ENCODE measurements at places on chromosomes 2 and 18. TPM values are rescaled to one million over a fixed set of nuclear protein-coding genes. Genes with fewer than 3 reads are reported as not detected.

GRCh38 chr2:5693287-5694201, 1.4 kb downstream of the SOX11 start:
- no peak for DNase-seq

LONRF2 gene
- 20.6 TPM for total RNA-seq

PROM2 gene
- 4.0 TPM for total RNA-seq

- DNase-seq: no peak
These were observed 220.3 kb upstream of the EPAS1 start for GRCh38 chr2:46076875-46077274.

- no peak for DNase-seq
These were observed 78.9 kb downstream of the MEMO1 start for GRCh38 chr2:31931916-31932315.

LHCGR gene
- total RNA-seq: 0.86 TPM

DNA sequence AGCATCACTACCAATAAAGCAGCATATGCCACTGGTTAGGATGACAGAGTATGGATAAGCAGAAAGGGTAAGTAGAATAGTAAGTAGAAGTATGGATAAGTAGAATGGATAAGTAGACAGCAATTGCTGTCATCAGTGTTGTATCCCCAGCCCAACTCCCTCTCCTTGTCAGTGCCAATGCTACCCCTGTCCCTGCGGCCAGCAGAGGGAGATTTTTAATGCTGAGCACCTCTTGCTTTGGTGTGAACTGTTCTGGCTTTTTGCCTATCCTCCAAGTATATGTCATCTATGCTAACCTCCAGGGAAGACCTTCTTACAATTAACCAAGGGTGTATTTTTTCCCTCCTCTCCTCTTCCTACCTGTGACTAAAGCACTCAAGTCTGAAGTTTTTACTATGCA, 136.7 kb upstream of the SPHKAP start:
- DNase-seq: no peak

DNA sequence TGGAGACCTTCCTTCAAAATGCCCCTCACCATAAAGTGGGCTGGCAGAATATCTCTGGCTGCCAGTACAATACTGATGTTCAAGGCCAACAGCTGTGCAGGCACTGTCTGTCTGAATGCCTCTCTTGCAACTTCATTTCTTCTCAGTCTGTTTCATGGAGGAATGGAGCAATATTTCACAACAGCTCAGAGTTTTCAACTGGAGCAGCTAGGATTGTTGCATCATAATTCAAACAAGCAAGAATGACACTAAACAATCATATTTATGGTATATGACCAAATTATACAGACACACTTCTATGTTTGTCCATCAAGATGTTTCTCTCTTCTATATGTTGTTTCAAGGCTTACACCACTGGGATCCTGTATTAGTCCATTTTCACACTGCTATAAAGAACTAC, 444.2 kb downstream of the LRATD1 start:
- DNase-seq: no peak

GRCh38 chr2:125310657-125311364, 1285.7 kb downstream of the CNTNAP5 start:
- no peak for DNase-seq

- DNase-seq: no peak
These were observed 636 bp upstream of the IMMT start for GRCh38 chr2:86195808-86196387.

DNA sequence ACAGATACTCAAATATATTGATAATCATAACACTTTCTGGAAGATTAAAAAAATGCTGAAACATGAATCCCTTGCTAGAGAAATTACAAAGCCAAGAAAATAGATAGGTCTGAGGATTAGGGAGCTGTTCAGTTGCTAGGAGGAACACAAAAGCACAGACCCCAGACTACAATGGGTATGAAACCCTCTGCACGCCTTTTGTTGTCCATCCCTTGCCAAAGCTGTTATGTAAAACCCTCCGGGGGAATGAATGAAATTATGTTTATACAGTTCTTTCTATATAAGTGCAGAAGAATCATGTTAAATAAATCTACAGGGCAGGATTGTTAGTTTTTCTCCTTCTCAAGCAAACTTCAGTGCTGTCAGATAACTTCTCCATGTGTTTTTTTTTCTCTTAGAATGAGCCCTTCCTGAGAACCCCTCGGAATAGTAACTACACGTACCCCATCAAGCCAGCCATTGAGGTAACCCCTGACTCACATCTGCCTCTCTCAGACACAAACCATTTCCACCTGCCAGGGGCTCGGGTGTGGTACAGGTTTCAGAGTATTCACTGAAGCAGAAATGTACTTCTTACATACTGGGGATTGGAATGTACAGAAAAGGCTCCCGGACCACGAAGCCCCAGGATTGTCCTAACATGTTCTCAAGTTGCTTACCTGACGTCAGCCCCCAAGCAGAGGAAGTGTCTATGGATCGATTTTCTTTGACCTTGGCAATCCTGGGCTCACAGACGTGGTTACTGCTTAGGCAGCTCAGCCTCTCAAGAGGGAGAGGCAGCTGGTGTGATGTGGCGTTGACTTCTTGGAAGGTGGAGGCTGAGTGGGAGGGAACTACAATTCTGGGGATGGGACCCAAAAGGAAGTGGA, 118.0 kb downstream of the PLB1 start:
- no peak for DNase-seq

DNA sequence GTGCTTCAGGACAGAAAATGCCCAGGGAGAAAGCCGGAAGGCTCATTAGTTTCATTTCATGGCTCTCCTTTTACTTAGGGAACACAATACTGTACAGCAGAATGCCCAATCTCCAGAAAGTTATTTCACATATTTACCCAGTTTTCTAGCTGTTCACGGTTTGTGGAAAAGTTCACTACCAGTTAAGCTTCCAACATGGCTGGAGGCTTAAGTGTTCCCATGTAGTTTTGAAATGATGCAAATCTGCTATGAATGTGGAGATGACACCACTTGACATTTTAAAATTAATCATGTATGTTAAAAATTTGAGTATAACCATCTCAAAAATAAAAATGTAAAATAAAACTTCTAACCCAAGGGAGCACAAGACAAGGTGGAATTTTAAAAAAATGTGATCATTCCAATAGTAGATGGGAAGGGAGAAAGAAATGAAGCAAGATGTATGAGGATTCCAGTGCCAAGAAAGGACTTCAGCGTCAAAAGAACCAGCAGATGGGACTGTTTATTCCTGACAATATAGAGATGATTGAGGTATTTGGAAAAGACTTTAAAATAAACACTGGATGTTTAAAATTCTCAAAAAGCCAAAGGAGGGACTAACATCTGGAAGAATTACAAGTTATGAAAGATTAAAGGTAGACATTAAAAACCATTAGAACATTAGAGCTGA, 60.9 kb upstream of the OSR1 start:
- DNase-seq: no peak

GRCh38 chr2:29931818-29932217, 10.4 kb upstream of the ALK start:
- DNase-seq: no peak

DNA sequence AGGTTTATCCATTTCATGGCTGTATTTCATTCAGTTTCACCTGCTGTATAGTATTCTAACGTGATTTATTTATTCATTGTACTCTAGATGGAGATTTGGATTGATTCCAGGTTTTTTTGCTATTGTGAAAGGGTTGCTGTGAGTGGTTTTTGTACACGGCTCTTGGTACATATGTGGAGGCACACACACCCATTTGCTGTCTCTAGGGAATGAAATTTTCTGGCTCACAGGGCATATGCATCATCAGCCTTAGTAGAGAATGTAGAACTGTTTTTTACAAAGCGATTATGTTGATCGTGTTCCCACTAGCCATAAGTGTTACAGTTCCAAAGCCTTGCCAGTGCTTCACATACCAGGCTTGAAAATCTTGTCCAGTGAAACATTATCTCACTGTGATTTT, 5.1 kb downstream of the SPTBN1 start:
- no peak for DNase-seq

DNA sequence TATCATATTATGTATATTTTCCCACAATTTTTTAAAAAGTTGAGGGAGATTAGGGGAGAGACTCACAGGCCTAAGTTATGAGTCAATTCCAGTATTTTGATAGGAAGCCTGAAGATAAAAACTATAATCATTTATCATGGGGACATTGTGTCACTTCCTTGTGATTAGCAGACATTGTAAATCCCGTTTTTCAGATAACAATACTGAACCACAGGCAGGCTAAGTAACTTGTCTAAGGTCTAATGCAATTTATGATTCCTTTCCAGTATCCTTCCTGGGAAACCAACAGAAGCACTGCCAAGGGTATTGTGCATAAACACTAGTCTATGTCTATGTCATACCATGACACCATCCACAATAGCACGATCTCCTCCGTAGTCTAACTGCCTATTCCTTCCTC, 235.2 kb upstream of the PIK3C3 start:
- DNase-seq: no peak

DNA sequence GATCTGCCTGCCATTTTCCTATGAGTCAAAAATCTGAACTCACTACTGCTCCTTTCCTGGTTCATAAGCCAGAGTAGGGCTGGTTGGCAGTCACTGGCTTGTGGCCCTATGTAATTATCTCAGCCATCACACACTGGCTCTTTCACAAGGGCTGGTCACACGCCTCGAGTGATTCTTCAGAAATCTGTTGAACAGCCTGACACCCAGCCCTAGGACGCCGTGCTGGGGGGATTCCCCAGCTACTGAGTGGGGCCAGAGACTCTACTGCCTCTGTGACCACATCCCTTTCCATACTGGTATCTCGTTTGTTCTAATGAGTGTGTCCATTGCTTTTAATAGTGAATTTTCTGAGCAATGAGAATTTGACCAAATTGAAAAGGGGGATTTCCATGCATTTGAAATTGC, 45.8 kb upstream of the RBM44 start:
- no peak for DNase-seq

- no peak for DNase-seq
These were observed 24.6 kb downstream of the TMEM127 start for GRCh38 chr2:96241227-96241626.

DNA sequence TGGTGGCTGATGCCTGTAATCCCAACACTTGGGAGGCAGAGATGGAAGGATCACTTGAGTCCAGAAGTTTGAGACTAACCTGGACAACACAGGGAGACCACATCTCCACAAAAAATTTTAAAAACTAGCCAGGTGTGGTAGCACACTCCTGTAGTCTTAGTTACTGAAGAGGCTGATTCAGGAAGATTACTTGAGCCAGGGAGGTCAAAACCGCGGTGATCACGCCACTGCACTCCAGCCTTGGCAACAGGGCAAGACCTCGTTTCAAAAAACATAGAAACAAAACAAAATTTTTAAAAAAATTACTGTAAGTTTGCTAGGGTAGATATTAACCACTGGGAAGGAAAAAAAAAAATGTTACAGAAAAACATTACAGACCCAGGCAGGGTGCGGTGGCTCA, 5.8 kb downstream of the ATL2 start:
- DNase-seq: no peak

- no peak for DNase-seq
These were observed 63.5 kb upstream of the TTN start for GRCh38 chr2:178870703-178871102.

SKOR2 gene
- total RNA-seq: not detected

- no peak for DNase-seq
These were observed 334.3 kb downstream of the FIGN start for GRCh38 chr2:163401481-163401880.

- DNase-seq: no peak
These were observed 12.1 kb downstream of the SPIRE1 start for GRCh38 chr18:12645751-12646203.

- DNase-seq: no peak
These were observed 7.0 kb upstream of the TTL start for GRCh38 chr2:112474844-112475486.

- no peak for DNase-seq
These were observed 95.0 kb downstream of the TMEM163 start for GRCh38 chr2:134623796-134624195.

- no peak for DNase-seq
These were observed 75.6 kb downstream of the LRP2 start for GRCh38 chr2:169286624-169287231.

- DNase-seq: no peak
These were observed 224.6 kb downstream of the PLCL1 start for GRCh38 chr2:198028955-198029354.

- DNase-seq: no peak
These were observed 289.6 kb downstream of the CALCRL start for GRCh38 chr2:187158452-187158851.

DNA sequence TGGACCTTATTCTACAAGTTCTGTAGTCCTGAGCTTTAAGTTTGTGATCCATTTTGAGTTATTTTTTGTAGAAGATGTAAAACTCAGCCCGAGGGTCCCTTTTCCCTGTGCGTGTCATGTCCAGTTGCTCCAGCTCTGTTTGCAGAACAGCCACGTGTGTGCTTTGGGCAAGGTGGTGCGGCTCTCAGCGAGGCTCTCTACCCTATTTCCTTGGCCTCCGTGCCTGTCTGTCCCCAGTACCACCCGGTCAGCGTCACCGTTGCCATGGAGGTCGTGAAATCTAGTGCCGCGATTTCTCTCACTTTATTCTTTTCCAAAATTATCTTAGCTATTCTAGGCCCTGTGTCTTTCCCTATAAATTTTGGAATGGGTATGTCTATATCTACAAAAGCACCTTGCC, 141.0 kb upstream of the CTDP1 start:
- DNase-seq: no peak

DNA sequence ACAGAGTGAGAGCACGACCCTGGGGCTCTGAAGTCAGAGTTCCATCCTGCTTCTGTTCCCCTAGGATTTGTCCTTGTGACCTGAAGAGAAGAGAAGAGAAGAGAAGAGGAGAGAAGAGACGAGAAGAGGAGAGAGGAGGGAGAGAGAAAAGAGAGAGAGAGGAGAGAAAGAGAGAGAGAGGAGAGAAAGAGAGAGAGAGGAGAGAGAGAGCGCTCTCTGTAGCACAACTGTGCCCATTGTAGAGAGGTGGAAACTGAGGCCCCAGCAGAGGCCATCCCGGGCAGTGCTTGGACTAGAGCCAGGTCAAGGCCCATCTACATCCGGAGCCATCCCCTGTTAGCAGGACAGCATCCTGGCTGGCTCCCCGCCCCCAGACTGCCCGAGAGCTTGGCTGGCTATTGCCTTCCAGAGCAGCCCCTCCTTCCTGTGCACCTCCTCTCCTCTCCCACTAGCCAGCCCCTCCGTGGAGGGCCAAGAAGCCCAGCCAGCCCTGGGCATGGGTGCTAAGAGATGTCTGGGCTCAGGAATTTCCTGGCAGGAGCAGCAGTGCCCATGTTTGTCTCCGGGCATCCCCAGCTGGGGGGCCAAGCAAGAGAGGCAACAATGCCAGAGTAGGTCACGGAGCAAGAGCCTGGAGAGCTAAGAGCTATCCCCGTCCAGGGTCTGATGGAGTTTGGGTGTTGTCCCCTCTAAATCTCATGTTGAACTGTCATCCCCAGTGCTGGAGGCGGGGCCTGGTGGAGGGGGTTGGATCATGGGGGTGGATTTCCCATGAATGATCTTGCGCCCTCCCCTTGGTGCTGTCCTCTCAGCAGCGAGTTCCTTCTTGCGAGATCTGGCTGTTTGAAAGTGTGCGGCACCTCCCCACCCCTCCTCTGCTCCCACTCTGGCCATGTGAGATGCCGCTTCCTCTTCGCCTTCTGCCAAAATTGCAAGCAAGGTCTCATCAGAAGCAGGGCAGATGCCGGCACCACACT, 18.2 kb upstream of the GPR55 start:
- no peak for DNase-seq

GRCh38 chr18:45702708-45703265, 21.2 kb upstream of the SLC14A1 start:
- DNase-seq: no peak
